ENCODE measurements at places on chromosomes 1 and 21. TPM values are rescaled to one million over a fixed set of nuclear protein-coding genes. Genes with fewer than 3 reads are reported as not detected.

DNA sequence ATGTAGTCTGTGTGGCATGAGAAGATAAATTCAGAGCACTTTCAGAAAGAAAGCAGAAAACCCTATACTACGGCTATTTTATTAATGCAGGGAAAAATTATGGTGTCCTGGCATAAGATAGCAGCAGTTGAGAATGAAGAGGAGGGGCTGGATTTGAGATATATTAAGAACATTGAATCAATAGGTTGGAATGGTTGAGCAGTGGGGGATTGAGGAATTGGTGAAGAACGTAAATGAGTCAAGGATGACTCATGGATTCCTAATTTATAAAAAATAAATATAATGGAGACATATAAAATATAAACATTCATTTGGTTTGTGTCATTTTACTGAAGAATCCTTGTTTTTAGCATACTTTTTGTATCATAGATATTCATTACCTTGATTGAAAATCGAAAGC lies 234.3 kb upstream of the ADAMTS5 start:
- DNase-seq, result no peak

Gene NTMT2
- not detected for total RNA-seq

- no peak for DNase-seq
Observed at GRCh38 chr1:110455151-110455550, 4.2 kb downstream of the PROK1 start.

DNA sequence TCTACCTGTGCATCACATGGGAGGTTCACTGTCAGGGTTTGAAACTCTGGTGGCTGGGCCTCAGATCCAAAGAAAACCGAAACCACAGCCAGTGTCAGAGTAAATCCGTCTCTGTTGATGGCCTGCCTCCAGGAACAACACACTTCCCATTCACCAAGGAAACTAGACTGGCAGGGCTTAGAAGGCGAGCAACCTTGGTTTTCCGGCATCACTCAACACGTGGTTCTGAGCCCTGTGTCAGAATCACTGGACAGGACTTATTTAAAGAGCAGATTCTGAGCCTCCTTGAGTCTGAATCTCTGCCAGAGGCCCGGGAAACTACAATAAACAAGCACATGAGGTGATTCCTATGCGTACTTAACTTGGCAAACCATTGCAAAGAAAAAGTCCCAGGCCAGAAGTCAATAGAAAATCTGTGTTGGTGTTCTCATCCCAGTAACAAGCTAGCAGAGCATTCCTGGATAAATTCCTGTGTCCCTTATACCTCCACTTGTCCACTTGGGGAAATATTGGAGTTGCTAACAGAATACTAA lies 70.0 kb downstream of the KCTD3 start:
- DNase-seq, result no peak

- DNase-seq, result no peak
Observed at GRCh38 chr21:40243685-40244084, 376.4 kb downstream of the PCP4 start.

DNA sequence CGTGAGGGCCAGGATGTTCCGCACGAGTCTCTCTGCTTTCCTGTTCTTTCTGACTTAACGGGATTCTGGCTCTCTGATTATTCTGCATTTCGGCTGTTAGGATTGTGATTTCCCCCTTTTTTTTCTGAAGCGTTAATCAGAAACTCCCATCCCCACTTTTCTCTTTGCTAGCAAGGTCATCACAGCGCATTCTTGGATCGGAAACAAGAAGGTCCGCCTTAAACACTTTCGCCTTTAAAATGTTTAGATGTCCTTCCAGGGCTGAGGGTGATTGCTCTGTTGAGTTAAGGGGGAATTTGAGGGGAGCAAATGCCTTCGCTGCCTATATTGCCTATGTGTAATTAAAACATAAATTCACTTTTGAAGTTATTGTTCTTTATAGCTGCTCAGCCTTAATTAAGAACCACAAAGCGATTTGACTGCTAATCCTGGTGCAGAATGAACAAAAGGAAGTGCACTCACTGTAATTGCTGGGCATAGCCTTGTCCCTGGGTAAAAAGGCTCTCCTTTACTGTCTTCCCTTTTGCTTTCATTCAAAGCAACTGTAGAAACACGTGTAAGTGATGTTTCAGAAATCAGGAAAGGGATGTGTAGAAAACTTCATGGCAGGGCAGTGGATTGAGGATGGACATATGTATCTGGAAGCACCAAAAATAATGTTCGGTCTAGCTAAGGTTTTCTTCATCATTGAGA lies 1.2 kb downstream of the LAMC1 start:
- DNase-seq, result no peak

Gene NBPF9
- 24.4 TPM for total RNA-seq

DNA sequence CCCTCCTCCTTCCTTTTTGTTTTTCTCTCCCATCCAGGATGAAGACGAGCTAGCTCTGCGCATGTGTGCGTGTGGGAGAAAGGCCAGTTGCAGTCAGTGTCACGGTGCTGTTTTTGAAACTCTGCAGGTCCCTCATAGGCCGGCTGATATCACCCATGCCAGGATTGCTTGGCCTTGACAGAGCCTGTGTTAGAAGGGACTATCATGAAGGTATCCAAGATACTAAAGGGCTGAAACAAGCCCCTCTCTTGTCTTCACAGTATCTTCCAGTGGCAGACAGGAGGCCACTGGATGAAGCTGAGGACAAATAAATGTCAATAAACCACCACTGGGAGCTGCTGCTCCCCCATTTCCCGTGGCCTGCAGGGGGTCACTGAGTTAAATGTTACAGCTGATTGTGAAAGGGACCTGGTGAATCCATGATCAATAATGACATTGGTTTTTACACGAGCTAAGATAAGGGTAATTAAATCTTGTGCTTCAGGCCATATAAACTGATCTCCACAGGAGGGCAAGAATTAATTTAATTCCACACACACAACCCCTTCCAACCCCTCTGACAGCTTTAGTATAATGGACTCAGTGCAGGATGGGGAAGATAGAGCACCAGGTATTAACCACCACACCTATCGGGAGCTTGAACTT lies 64.6 kb upstream of the TARBP1 start:
- DNase-seq, result no peak

- no peak for DNase-seq
Observed at GRCh38 chr1:91501523-91501851, 836 bp downstream of the CDC7 start.

DNA sequence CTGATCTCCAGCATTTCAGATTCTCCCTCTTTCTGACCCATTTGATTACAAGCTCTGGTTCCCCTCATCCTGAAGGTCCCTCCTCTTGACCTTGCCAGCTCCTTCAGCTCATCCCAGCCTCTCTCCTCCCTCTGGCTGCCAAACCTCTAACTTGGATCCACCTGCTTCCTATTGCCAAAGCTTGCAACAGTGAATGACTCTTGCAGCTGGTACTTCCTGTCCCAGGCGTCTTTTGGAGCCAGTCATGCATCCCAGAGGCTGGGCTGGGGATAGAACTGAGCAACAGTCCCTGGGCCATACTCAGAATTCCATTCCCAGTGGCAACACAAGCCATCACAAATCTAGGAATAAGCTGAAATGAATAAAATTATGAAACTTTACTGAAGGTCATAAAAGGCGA lies 27.7 kb upstream of the SPOCD1 start:
- DNase-seq, result no peak

GRCh38 chr1:183910845-183911244 lies 105.9 kb downstream of the RGL1 start:
- DNase-seq, result no peak

- no peak for DNase-seq
Observed at GRCh38 chr1:201503397-201504176, 3.3 kb downstream of the CSRP1 start.

DNA sequence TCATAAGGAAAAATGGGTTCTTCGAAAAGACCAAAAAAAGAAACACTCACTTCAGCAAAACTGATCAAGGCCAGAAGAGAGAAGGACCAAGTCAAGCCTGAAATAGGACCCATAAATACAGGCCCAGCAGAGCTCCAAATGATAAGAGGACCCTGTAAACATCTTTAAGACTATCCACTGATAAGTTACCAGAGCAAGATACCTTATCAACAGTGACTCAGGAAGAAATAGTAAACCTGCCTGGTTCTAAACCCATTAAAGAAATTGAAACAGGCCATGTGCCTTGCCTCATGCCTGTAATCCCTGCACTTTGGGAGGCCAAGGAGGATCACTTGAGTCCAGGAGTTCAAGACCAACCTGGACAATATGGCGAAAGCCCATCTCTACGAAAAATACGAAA lies 81.8 kb upstream of the ERRFI1 start:
- no peak for DNase-seq

- no peak for DNase-seq
Observed at GRCh38 chr1:152869808-152870419, 8.2 kb upstream of the SMCP start.

GRCh38 chr1:116538544-116538943 lies 32.3 kb downstream of the CD58 start:
- no peak for DNase-seq

DNA sequence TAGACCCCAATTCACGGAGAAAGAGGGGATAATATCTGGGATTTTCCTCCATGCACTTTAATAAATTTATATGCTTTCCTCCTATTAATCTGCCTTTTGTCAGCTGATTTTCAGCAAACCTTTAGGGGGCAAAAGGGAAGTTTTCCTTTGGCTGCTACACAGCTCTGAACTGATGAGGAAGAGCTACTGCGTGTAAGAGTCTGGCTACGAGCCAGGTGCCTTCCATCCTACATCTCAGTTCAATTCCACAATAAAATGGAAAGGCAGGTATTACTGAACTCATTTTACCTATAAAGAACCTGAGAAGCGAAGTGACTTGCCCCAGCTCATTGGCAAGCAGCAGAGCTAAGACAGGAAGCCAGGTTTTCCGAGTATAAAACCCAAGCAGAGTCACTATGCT lies 28.3 kb upstream of the ZNF326 start:
- DNase-seq, result no peak

- DNase-seq, result no peak
Observed at GRCh38 chr21:45700461-45700860, 56.9 kb downstream of the PCBP3 start.

GRCh38 chr1:211632808-211633523 lies 42.5 kb downstream of the NEK2 start:
- no peak for DNase-seq

Gene ADGRB2
- total RNA-seq, result 3.9 TPM

DNA sequence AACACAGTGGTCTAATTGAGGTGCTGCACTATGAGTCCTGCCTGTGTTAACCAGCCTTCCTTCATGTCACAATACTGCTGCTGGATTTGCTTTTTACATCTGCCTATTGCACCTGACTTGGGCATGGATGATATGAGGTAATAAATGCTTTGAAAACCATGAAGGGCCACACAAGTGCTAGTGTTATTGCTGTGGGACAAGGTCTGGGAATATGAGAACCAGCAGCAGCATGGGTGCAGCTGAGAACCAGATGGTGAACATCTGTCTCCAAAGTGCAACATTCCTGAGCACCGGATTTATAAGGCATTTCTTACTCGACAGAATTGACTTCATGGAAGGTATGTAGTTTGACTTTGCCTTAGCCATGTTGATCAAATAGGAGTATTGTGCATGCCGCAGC lies 16.6 kb downstream of the TRIM45 start:
- DNase-seq, result no peak

DNA sequence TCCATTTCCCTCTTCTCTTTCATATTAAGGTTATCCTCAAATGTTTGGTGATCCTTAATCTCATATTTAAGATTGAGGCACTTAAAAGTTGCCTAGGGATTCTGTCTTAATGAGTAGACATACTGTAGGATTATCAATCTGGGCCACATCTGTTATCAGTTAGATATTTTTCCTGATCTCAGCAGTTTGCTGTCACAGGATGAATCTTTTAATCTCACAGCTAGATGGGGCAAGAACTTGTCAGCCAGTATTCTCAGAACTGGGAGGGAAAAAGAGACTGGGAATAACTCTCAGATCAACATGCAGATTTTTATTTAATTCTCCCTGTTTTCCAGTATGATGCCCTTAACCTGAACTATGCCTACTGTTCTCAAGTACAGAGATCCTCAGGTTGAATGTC lies 14.0 kb downstream of the ZNF644 start:
- no peak for DNase-seq

GRCh38 chr1:161511018-161511755 lies 5.9 kb downstream of the FCGR2A start:
- DNase-seq, result no peak

DNA sequence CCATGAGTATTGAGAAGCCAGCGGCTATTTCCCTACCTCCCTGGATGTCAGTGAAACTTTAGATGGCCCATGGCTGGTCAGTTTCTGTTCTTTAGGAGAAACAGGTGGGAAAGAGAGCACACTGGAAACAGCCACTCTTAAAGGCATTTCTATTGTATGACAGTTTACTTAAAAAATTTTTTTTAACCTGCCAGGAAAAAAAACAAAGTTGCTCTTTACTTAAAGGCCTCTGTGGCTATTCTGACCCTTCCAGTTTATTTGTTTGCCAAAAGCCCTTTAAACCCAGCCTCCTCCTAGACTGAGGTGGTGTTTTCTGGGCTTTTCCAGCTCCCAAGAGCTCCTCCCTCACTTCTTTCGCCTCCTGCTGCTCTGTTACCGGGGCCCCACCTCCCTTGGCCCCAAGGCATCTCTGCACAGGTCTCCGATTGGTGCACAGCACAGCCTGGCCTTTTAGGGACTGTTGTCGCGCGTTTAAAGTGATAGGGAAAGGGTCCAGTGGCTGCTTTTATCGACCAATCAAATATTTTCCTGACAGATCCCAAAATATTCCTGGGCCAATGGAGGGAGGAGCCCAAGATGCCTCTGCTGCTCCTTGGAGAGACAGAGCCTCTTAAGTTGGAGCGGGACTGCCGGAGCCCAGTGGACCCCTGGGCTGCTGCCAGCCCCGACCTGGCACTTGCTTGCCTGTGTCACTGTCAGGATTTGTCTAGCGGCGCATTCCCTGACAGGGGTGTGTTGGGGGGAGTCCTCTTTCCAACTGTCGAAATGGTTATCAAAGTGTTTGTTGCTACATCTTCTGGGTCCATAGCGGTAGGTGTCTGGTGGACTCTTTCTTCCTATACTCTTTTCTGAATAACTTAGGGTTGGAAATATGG lies at the start of gene SH3BGR:
SH3BGR (plus strand) TSS at position 639 of the 875 bp plus-strand sequence; CDS start at position 766, 127 bp downstream.
- DNase-seq, result no peak

Gene DONSON
- 5.7 TPM for total RNA-seq

DNA sequence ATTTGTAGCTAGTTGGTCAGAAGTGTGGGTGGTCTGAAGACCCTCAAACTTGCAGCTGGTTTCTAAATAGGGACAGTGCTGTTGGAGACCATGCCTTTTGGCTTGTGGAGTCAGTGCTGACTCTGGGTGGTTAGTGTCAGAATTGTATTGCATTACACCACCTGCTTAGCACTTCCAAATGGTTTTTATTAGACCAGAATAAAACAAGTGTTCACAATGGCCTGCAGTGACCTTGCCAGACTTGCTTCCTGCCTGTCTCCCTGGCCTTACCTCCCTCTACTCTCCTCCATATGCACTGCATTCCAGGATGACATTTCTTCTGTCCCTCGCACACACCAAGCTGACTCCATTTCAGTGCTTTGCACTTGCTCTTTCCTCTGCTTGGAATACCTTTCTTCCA lies 72.7 kb upstream of the CNIH3 start:
- no peak for DNase-seq

DNA sequence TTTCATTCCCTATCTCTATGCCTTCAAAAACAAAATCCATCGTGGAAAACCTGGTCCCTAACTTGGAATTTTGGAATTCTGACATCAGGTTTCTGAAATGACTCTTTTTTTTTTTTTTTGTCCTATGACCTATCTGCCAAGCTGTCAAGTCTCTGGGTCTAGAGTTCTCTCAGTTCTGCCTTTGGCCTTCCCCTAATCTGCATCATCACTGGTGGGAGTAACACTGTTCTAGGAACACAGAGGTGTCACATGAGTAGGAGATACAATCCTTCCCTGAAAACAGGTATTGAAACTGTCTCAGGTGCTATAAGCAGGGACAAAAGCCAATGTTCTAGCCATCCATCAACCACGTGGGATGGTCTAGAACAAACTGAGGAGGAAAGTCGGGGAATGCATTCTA lies 142.0 kb upstream of the ATP1B1 start:
- no peak for DNase-seq

Gene GNG12
- 128 TPM for total RNA-seq

Gene CHRM3
- total RNA-seq, result 0.29 TPM

Gene C1orf87
- total RNA-seq, result not detected

All from mesenteric fat pad (tissue), 1 donor.